ENCODE measurements at places on chromosomes 6 and 20.

GRCh38 chr6:44237813-44238433 is 9.0 kb upstream of the HSP90AB1 start:
- peak; percentile 52 for DNase-seq

GRCh38 chr6:39664173-39664572 is 61.0 kb downstream of the KIF6 start:
- no peak for DNase-seq

DNA sequence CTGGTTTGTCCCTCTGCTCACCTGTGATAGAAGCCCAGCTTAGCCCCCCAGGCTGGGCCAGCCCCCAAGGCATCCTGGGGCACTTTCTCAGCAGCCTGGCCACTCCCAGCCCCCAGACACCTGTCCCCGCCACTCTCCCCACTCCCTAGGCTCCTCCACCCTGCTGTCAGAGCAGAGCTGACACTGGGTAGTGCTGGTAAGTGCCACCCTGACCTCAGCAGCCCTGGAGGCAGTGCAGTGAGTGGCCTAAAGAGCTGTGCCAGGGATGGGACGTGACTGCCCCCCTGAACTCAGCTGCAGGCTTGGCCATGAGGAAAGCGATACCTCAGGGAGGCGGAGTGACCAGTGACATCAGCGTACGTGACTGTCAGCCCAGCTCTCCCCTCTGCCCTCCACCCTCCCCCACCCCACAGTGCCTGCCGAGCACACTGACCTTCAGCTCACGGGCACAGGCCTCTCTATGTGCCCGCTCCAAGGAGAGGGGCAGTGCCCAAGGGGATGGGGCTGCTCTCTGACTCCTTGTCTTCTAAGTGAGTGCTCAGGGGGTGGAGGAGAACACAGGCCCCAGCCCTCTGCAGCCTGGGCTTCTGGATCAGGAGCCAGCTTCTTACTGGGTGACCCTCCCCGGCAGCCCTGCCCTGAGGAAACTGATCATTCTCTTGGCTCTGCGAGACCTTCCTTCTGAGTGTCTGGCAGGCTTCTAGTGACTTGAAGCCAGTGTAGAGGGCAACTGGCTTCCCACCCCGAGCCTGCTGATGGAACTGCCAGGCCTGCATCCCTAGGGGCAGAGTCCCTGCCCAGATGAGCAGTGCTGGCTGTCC is 172.7 kb downstream of the MRPL14 start:
- no peak for DNase-seq

GRCh38 chr6:166786704-166787293 is 159.7 kb upstream of the RPS6KA2 start:
- DNase-seq: peak; percentile 66

DNA sequence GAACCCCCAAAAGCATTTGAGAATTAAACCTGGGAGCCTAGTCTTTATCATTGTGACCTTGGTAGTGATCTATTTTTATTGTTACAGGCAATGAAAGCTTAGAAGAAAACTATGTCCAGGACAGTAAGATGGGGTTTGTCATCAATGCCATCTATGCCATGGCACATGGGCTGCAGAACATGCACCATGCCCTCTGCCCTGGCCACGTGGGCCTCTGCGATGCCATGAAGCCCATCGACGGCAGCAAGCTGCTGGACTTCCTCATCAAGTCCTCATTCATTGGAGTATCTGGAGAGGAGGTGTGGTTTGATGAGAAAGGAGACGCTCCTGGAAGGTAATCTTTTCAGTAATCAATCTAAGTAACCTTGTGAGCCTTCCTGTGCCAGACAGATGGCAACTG is 191.5 kb upstream of the RAB32 start:
- DNase-seq: no peak

- DNase-seq: no peak
These were observed 173.9 kb downstream of the EPM2A start for GRCh38 chr6:145561095-145562072.

GRCh38 chr6:133774356-133774755 is 114.6 kb upstream of the TCF21 start:
- DNase-seq: peak; percentile 66

GRCh38 chr20:4949833-4950178 is 51.5 kb downstream of the SLC23A2 start:
- peak; percentile 46 for DNase-seq

GRCh38 chr6:33320315-33321181 is 3.0 kb upstream of the ZBTB22 start:
- peak; percentile 77 for DNase-seq

- DNase-seq: peak; percentile 26
These were observed 252.3 kb downstream of the BTBD9 start for GRCh38 chr6:38387461-38387860.

DNA sequence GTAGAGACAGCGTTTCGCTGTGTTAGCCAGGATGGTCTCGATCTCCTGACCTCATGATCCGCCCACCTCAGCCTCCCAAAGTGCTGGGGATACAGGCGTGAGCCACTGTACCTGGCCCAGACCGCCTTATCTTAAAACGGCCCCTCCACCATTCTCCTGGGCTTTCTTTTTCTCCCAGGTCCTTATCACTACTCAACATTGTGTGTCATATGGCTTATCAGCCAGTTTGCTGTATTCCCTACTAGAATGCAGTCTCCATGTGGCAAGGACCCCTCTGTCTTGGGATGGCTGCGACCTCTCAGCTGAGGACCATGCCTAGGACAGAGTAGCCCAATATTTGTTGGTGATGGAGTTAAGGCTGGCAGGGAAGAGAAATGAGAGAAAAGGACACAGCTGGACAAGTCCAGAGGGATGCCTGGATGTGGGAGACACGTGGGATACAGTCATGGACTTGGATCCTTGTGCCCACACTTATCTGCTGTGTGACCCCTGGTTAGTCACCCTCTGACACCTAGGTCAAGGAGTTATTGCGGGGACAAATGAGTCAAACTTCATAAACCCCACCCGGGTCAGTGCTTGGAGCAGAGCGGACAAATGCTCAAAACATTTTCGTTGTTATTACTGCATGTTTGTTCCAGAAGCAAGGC is 24.0 kb downstream of the ADA start:
- DNase-seq: no peak

DNA sequence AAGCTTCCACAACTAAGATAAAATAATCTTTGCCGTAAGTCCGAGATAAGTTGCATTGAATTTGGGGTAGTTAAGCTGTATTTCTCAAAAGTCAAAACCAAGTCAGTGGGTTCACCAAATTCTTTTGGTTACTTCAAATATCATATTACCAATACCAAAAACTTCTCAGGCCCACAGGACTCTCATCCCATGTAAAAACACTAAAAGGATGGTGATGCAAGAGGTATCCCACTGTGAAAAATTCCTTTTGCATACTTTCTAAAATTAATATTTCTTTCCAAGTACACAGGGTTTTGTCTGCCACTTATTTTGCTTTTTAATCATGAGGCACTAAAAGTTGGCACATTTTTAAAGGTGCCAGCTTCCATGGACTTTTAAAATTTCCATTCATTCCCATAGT is 151.3 kb downstream of the GJA10 start:
- peak; percentile 80 for DNase-seq

- DNase-seq: peak; percentile 48
These were observed 632 bp downstream of the CGAS start for GRCh38 chr6:73451223-73452106.

GRCh38 chr6:113763876-113764275 is 93.3 kb upstream of the MARCKS start:
- peak; percentile 63 for DNase-seq

- no peak for DNase-seq
These were observed 11.9 kb downstream of the FAM184A start for GRCh38 chr6:119066517-119066916.
